ENCODE measurements at places on chromosomes 6 and 20.

DNA sequence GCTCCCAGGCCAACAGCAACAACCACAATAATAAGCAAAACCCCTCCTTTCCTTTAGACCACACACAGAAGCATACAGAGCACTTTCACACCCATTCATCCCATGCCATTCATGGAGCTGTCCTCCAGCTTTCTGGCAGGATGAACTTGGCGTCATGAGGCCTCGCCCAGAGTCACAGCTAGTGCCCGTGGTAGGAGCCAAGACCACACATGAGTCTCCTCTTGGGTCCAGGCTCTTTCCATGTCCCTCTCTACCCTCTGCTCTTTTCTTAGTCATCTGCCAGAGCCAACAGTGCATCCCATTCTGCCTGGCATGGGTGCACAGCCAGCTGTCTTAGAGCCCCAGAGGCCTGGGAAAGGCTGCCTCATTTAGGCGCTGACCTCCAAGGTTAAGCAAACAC, 1.8 kb upstream of the TGM3 start:
- no peak for DNase-seq

DNA sequence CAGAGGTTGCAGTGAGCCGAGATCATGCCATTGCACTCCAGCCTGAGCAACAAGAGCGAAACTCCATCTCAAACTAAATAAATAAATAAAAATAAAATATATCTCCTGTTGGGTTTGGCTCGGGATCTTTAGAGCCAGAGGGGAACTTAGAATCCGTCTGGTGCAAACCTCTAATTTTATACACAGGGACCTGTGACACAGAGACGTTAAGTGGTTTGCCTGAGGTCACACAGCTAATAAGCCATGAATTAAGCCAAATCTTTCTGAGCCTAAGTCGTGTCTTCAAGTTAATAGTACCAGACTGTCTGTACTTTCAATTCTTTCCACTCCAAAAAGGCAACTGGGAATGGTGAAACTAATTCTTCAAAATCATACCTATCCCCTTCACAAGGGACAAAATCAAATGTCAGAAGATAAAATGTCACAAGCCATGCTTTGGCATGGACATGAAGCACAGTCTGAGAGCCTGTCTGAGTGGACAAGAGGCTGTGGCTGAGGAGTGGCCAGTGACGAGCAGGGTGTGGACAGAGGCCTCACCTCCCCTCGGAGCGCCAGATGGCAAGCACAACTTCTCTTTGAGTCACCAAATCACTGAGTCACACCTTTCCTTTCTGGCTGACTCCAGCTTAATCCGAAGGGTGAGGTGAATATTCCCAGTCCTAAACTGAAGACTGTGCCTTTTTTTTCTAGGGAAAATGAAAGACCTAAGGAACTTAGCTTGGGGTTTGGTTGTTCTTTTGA, 177.4 kb downstream of the TFAP2A start:
- DNase-seq, result no peak

DNA sequence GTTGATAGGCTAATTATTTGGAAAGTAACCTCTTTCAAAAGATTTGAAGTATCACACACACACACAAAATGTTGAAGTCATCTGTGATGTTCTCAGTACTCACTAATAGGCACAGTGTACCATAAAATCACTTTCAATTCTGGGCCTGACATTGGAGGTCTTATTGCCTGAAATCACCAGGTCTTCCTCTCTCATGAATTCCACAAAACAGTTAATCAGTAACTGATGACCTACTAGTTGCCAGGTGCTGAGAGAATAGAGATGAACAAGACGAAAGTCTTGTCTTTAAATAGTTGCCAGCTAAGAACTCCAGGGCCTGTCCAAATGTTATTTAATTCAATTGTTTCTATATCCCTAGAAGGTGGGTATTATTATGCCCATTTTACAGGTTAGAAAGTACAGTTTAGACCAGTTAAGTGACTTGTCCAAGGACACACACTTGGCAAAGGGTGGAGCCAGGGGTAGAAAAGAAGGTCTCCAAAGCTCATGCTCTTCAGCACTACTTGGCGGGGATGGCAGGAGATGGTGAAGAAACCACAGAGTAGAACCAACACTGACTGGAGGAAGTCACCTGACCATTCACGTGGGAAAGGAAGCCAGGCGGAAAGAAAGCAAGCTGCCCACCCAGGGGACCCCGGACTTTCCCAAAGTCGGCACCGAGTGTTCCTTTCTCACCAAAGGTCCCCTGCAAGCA, 116.4 kb downstream of the KIF6 start:
- DNase-seq, result no peak

GRCh38 chr6:25041485-25042035, 105.8 kb upstream of the RIPOR2 start:
- DNase-seq, result no peak

GRCh38 chr20:58403272-58403671, 14.2 kb downstream of the VAPB start:
- DNase-seq, result no peak

- DNase-seq, result no peak
Measured at GRCh38 chr6:170129691-170130171, 161.1 kb downstream of the DLL1 start.

GRCh38 chr20:49346682-49347081, 68.8 kb upstream of the ZNFX1 start:
- no peak for DNase-seq

GRCh38 chr6:142938510-142938909, 6.5 kb downstream of the HIVEP2 start:
- DNase-seq, result no peak

- no peak for DNase-seq
Measured at GRCh38 chr6:52610745-52611355, 34.0 kb upstream of the TRAM2 start.

- DNase-seq, result no peak
Measured at GRCh38 chr6:6008089-6008647, 1.4 kb upstream of the NRN1 start.

GRCh38 chr20:50246367-50247195, 56.0 kb downstream of the CEBPB start:
- DNase-seq, result no peak

- no peak for DNase-seq
Measured at GRCh38 chr20:30601974-30602373, 655.5 kb upstream of the DEFB115 start.

GRCh38 chr6:428047-428603, 36.6 kb downstream of the IRF4 start:
- DNase-seq, result no peak

DNA sequence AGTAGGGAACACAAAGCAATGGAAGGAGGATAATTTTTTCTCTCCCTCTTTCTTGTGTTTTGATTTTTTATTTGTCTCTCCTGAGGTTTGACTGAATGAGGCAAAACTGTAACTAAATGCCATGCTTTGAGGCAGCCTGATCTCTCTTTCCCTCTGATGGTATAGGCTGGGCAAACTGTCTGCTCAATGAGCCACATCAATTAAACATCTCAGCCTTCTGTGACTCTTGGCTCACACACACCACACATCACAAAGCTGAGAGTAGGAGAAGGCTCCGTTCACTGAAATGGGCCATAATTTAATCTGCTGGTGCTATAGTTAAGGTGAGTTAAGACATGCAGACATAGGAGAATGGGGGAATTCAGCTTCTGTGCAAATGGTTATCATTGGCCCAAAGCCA, 28.1 kb upstream of the SCGN start:
- no peak for DNase-seq

- DNase-seq, result no peak
Measured at GRCh38 chr6:7542065-7542873, 798 bp downstream of the DSP start.

GRCh38 chr6:114428341-114428740, 85.5 kb upstream of the HS3ST5 start:
- no peak for DNase-seq

- DNase-seq, result no peak
Measured at GRCh38 chr6:106975738-106976064, 1.2 kb upstream of the CD24 start.

DNA sequence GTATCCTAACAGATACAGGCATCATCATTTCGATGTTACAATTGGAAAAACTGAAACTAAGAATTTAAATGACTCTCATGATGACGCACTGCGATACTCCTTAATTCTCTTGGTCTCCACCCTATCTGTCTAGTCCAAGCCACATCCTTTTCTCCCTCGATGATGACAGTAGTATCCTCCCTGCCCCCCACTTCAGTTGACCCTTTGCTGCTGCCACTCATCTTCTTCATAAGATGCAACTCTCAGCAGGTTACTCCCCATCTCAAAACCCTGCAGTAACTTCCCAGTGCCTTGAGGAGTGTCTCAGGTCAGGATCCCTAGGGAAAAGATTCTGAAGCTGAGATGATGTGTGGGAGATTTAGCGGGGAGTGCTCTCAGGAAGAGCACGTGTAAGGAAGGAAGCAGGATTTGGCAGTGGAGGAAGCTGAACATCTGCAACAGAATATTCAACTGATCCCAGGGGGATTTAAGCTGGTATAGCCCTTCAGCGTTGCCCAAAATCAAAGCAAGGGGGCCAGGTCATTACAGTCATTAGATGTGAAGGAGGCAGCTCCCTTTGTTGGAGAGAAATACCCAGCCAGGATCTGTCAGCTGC, 16.1 kb downstream of the JPH2 start:
- no peak for DNase-seq

GRCh38 chr6:1029141-1029540, 282.8 kb upstream of the FOXQ1 start:
- DNase-seq, result no peak

- no peak for DNase-seq
Measured at GRCh38 chr20:40054311-40054710, 634.7 kb downstream of the MAFB start.

DNA sequence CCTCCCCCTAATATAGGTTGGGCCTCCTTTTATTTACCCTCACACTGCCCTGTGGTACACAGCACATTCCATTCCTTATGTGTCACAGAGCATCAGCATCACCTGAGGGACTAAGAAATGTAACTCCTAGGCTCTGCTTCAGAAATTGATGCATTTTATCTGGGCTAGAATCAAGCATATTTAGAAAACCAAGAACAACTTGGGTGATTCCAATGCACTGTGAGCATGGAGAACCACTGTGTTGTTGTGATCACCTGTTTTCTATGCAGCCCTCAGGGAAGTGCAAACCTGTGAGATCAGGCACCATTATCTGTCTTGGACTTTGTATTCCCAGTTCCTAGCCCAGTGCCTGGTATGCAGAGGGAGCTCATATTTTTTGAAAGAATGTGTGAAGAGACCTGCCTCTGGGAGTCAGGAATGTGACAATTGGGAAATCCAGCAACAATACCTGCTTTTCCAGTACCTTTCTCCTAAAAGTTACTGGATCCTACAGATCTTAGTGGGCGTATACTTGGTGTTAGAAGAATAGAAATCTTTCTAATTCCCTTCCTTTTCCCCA, 7.0 kb downstream of the KAT14 start:
- no peak for DNase-seq

GRCh38 chr6:27176096-27176495, 71.4 kb upstream of the PRSS16 start:
- no peak for DNase-seq

DNA sequence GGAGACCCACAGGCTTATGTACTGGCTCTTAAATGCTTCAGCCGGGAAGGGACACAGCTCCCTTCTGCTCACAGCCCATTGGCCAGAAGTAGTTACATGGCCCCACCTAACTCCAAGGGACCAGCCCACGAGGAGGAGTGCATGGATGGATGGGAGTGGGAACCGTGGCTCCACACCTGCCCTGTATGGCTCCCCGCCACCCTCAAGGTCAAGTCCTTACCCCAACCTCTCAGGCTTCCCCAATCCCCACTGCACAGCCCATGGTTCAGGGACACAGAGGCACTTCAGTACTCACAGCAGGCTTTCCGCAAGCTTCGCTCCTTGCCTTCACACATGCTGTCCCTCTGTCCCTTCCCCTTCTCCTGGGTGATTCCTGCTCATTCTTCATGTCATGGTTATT, 137.9 kb upstream of the KCNG1 start:
- no peak for DNase-seq

- no peak for DNase-seq
Measured at GRCh38 chr20:57724610-57725405, 15.0 kb upstream of the PMEPA1 start.

DNA sequence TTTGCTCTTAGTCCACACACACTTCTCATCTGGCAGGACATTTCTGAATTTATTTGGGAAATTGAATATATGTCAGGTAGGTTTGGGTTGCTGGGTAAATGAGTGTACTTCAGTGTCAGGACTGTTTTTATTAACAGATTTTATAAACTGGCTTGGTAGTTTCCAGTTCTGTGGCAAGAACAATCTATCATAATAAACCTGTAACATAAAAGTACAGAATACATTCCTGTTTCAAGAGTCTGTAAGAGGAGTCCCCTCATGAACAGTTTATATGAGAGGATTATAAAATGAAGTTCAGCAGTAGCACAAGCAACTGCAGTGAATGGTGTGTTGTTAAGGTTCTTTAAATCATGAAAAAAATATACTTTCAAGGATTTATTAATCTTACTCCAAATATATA, 81.8 kb downstream of the LAMA2 start:
- no peak for DNase-seq

DNA sequence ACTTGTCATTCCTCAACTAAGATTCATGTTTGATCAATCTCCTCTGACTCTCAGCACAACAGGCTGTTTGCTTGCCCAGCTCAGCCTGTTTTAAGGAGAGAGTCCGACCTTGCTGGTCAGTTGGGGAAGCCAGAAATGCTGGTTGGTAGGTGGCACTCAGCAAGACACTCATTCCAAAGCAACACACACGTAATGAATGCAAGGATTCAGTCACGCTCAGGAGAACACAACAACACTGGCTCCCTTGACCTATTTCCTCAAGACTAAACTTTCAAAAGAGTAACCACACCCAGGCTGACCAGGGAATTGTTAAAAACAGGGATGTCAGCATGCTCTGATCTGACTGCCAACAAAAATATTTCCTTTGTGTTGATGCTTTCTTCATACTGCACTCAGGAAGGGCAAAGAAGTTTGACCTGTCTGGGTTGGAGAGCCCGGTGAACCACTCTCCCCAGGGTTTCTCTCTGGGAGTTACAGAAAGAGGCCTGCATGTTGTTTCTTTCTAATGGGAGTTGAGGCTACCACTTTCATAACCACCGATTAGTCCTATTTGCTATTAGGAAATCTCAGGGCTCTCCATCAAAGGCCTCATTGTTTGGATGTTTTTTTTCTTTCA, 25.6 kb upstream of the PREP start:
- DNase-seq, result no peak

DNA sequence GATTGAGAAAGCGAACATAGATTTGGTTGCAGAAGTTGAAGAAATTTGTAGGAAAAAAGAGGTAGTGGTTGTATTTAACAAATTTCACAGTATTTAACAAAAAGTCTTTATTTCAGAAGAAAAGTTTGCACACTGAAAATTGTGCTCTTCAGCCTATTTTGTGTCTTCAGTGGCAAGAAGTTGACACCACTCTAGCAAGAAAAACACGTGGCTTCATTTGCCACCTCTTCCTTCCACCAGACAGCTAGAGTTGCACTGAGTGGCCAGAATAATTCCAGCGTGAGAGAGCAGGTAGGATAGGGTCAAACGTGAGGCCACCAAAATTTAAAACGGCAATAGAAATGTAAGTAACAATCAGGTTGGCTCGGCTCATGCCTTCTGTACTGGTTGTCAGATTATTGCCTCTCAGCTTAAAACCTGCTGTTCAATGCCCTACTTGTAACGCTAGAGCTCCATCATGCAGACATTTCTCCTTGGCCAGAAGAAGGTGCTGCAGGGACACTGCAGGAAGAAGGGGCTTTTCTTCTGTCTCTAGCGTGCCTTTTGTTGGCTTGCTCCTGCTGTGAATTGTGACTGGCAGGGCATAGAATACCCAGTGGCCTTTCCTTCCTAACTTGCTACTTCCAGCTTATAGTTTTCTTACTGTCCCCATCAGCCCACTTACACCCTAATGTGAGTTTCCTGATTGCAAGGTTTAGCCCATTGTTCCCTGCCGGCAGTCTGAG, 12.1 kb downstream of the TRAPPC3L start:
- DNase-seq, result no peak

- no peak for DNase-seq
Measured at GRCh38 chr6:159303159-159303558, 134.0 kb downstream of the FNDC1 start.

GRCh38 chr6:158686791-158687381, 37.0 kb downstream of the SYTL3 start:
- no peak for DNase-seq

Measured in stimulated activated CD4-positive, alpha-beta T cell treated with anti-CD3 and anti-CD28 coated beads, TNF-alpha, amount 100 ng/mL, for 48 hours (primary cell).